GM18507 (cell line): ENCODE measurements at places on chromosomes 11 and 22.

DNA sequence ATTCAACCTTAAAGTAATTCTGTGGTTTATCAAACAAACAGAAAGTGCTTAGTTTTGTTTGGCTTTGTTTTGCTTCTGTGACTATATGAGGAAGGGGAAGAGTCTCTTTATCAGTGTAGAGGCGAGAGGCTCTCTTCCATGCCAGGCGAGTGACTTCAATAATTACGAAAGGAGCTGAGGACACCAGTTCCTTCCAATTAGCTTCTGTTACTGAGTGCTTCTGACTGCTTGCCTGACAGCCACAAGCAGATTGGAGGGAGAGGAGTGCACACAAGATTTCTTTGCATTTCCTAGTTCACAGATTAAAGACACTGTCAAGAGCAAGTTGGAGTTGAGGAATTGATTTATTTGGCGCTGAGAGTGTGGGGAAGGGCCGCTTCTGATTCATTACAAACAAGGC lies 1484.5 kb upstream of the TENM4 start:
- DNase-seq, result no peak

- DNase-seq, result no peak
Observed at GRCh38 chr11:17547932-17548331, 873 bp downstream of the OTOG start.

- no peak for DNase-seq
Observed at GRCh38 chr22:42069801-42070516, 653 bp downstream of the NAGA start.

DNA sequence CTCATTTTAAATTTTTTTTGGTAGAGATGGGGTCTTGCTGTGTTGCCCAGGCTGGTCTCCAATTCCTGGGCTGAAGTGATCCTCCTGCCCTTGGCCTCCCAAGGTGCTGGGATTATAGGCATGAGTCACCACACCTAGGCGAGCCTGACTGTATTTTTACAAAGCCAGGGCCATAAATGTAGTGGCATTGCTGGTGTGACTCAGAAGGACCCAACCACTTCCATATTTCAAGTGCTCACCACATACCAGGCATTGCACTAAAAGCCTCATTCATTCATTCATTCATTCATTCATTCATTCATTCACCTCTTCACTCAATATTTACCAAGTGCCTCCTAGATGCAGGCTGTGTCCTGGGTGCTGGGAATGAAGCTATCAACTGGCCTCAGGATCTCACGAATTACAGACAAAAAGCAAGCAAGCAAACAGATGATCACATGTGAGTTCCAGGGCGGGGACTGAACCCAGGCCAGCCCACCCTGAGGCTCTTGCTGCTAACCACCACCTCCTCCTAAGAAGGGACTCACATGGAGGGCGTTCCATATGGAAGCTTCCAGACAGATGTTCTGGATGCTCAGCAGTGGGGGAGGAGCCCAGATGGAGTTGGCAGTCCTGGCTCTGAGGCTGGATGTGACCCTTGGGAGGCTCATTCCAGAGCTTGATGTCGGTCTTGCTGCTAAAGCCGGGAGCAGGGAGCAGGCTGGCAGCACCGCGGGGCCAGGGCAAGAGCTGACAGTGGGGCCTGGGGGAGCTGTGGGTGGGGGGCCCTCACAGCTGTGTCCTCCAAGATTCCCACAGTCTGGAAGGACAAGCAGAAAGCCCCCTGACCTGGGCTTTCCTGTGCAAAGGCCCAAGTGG lies 158.8 kb downstream of the CTTN start:
- DNase-seq, result no peak

- DNase-seq, result no peak
Observed at GRCh38 chr11:15968461-15969130, 387.8 kb downstream of the SOX6 start.

DNA sequence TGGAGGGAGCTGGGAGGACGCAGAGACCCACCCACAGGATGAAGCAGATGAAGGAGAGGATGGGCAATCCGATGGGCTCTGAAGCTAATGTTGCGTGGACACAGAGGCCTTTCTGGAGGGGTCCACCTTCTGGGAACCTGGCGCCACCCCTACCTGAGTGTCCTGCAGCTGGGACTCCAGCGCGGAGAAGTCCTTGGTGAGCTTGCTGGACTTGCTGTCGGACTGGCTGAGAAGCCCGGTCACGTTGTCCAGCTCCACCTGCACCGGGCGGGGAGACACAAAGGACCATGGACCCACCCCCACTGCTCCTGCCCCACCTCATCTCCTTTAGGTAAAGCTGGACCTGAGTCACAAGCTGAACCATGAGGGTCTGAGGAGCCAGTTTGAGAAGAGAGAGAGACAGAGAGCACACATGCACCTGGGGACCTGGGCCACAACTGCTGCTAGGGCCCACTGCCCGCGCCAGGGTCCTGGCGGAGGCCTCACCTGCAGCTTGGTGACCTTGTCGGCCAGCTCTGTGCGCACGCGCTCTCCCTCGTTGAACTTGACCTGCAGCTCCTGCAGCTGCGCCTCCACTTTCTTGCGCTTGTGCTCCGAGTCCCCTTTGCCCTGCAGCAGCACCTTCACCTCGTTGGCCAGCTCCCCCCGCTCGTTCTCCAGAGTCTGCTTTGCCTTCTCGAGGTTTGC lies 40.8 kb downstream of the APOL1 start:
- no peak for DNase-seq

- no peak for DNase-seq
Observed at GRCh38 chr11:121250843-121251242, 41.7 kb upstream of the SC5D start.

- DNase-seq, result no peak
Observed at GRCh38 chr11:100297516-100297915, 389.6 kb upstream of the ARHGAP42 start.

DNA sequence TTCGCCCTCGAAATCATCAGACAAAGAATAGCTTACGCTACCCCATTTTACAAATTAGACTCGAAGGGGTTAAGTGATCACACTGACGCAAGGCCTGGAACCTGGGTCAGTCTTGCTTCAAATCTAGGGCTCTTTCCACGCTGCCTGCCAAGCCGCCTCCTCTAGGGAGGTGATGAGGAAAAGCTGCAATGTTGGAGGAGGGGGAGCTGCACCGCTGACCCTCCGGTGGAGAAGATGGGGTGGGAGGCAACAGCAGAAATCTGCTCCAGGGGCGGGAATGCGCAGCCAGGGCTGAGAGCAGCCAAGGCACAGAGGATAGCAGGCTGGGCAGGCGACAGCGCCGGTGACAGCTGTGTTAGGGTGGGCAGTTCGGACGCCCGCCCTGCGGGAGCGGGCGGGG lies 595 bp downstream of the SYVN1 start:
- no peak for DNase-seq

DNA sequence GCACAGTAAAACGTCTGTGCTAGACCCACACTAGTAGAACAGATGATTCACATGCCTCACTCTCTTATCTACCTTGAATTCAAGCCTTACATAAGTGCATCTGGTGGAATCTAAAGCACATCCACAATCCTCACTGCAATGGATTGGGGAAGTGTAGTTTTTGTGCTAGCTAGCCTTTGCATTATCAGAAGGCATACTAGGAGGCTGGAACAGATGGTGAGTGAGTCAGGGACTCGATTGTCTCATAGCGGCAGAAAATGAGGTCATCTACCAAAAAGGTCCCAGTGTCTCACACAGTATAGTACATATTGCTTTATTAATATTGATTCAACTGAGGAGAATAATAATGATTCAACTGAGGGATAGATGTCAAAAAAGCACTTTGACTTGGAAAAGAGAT lies 9.3 kb downstream of the MSANTD4 start:
- no peak for DNase-seq

GRCh38 chr22:47102081-47102480 lies 339.6 kb downstream of the TBC1D22A start:
- no peak for DNase-seq

DNA sequence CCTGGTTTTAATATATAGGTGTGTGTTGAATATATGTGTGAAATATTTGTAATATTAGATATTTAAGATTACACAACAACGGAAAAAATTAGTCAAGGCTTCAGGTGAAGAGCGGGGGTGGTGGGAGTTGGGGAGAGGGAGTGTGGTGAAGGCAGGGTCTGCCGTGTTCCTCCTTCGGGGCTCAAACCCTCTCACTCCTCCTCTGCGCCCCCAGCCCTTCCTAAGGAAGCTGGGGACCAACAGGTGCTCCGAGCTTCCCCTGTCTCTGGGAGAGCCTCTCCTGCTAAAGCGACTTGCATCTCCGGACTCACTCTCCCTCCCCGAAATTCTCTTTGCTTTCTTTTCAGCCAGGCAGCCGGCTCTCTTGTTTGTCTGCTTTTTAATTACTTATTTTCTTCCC lies 960 bp upstream of the CADM1 start:
- DNase-seq, result no peak

GRCh38 chr11:119935349-119935925 lies 202.5 kb downstream of the TRIM29 start:
- no peak for DNase-seq
